NCI-H510A treated with DMSO at 0.1 percent for 48 hours (cell line): ENCODE measurements at places on chromosomes 16 and 17.

DNA sequence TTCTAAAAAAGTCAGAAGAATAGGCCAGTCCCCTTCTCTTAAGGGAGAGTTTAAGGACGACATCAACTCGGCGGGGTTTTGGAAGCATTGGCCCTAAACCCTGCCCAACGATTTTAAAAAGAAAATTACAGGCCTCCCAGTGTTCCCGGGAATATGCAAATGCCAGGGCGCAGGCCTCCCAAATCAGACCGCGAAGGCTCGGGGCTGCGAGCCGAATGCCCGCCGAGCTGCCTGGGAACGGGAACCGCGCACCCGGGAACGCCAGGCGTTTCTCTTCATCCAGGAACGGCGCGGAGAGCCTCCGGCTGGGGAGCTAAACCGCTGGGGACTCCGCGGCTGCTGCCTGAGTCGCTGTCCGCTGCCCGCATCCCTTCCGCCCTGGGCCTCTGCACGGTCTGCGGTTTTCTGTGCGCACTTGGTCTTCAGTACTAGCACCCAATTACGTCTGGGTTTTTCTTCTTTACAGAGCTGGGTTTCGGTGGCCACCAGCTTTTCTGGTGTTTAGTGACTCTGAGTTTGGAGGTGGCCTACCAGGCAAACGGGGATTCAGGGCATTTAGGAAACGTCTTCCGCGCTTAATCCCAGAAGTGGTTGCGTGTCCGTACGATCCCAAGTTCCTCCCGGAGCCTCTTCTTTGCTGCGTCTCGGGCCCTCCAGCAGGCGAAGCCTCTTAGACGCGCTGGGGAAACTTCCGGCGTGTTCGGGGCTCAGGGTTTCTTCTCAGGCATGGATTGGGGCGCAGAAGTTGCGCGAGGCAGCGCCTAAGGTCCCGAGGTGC, 5.7 kb downstream of the IRX5 start:
- DNase-seq, result no peak

DNA sequence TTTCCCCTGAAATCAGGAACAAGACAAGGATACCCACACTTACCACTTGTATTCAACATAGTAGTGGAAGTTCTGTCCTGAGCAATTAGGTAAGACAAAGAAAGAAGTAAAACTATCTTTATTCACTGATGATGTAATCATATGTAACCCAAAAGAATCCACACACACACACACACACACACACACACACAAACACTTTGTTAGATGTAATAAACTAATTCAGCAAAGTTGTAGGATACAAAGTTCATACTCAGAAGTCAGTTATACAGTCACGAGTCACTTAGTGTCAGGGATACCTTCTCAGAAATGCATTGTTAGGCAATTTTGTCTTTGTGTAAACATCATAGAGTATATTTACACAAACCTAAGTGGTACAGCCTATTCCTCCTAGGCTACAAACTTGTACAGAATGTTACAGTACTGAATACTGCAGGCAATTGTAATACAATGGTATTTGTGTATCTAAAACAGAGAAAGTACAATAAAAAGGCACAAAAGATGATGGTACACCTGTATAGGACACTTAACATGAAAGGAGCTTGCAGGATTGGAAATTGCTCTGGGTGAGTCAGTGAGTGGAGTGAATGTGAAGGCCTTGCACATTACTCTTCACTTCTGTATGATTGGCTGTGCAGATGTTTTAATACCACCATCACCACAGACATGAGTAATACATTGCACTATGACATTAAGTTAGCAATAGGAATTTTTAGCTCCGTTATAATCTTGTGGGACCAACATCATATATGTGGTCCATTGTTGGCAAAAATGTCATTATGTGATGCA, 370.1 kb downstream of the ZFHX3 start:
- no peak for DNase-seq

DNA sequence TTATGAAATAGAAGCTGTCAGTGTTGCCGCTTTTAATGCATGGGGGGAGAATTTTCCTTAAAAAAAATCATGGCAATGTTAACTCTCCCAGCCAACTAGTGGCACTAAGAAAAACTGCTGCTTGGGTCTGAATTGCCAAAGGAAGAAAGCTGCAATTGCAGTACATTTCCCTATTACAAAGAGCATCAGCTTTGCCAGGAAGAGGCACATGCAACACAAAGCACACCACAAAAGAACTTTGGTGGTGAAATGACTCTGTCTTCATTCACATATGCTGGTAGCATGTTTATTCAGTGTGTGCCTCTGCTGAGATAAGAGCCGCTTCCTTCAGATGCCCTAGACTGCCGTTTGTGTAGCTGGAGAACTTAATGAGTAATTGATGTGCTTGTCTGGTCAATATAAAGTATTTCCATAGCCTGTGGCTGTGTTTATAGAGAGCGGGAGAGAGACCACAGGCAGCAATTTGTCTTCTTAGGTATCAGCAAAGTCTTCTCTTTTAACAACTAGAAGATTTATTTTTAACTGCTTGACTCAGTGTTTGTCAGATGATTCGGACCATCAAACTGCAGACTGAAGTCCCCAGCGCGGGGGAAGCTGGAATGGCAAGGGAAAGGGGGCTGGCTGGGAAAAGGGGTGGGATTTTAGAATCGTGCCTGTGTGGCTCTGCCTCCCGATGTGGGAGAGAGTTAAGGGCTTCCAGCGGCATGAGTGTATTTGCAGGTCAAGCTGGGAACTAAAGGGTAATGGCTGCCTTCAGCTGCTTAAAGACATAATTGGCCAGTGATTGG, 115.1 kb downstream of the MRTFB start:
- peak; percentile 78 for DNase-seq

DNA sequence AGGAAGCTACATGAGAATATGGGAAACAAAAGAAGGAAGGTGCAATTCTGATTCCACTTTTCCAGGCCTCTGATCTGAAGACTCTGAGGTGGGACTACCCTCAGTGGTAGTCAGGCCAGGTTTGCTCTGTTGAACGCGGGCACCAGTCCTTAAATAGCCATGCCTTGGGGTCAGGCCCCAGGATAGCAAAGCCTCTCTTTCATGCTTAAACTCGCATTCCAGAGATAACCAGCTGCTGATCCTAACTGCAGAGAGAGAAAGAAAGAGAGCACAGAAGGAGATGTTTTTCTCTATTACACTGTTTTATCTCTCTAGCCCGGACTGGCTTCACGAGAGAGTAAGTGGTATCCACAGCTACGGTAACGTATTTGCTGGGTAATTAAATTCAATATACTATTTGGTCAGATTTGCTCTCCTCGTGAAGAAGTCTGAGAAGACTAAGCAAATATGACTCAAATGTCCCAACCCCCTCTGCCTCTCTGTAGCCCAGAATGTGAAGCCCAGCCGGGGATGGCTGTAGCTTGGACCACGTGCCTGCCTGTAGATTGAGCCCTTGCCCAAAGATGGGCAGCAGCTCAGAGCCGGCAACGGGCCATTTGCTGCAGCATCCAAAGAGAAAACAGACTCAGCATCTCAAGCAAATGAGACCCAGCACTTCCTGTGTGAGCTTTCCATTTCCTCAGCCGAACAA, 122.2 kb downstream of the SMG6 start:
- DNase-seq, result peak; percentile 13

DNA sequence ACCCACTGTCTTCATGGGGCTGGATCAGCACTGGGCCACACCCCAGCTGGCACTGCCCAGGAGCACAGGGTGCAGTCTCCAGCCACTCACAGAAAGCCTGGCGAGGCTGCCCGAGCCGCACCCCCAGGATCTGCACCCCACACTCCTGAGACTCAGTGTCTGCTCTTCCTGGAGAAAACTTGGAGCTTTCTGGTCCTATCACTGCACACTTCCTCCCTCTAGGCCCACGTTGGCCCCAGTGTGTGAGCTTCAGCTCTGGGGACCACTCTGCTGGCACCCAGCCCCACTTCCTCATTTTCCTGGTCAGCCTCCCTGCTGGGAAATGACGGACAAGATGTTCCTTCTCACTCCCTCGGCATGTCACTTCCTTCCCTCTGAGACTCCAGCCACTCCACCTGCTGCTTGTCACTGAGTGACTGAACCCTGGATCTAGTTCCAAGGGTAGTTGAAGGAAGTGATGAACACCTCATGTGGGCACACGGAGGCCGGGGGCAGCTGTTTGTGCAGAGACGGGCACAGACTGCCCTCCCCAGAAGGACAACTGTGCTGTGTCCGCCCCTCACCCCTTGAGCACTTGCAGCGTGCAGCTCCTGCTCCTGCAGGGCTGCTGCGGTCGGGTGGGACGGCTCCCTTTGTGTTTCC, 29.0 kb downstream of the ZC3H18 start:
- no peak for DNase-seq

GRCh38 chr17:48769009-48769675, 40.6 kb upstream of the HOXB13 start:
- no peak for DNase-seq

GRCh38 chr17:80895366-80895765, 96.3 kb upstream of the CHMP6 start:
- no peak for DNase-seq

- DNase-seq, result no peak
These were observed 15.6 kb downstream of the PLK1 start for GRCh38 chr16:23694265-23694643.

DNA sequence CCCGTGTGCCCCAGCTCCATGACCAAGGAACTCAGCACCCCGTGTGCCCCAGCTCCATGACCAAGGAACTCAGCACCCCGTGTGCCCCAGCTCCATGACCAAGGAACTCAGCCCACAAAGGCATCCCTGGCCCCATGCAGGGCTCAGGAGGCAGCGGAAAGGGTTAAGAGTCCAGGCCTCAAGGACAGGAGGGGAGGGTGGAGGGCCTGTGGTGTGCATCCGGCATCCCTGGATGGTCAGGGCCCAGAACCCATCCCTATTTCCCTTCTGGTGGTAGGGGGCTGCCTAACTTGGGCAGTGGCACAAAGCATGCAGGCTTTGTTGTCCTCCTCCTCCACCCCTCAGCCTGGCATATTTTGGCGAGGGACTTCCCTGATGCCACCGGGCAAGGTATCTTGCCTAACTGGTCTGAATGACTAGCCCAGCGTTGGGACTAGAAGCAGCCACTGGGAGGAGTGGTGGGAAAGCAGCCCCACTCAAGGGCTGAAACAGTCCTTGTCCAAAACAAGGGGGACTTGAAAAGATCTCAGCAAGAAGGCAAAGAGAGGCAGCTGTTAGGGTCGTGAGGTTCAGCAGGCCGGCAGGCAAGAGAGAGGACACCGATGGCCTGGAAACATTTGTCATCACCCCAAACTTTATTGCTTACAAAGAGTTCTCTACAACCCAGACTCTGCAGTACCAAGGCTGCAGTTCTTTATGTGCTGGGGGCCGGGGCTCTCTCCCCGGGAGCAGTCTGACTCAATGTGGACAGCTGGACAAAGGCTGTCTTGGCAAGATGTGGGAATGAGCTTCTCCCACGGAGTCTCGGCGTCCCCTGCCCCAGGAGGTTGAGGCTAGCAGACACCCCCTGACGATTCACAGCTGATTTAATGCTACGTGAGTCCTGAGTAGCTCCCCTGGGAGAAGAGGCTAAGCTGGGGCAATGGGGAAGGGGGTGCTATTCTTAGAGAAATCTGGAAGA, 902 bp upstream of the SPATA32 start:
- no peak for DNase-seq

- peak; percentile 88 for DNase-seq
These were observed 10.3 kb upstream of the RPL38 start for GRCh38 chr17:74192950-74193781.

GRCh38 chr17:1718362-1719165, 5.9 kb upstream of the WDR81 start:
- DNase-seq, result no peak

DNA sequence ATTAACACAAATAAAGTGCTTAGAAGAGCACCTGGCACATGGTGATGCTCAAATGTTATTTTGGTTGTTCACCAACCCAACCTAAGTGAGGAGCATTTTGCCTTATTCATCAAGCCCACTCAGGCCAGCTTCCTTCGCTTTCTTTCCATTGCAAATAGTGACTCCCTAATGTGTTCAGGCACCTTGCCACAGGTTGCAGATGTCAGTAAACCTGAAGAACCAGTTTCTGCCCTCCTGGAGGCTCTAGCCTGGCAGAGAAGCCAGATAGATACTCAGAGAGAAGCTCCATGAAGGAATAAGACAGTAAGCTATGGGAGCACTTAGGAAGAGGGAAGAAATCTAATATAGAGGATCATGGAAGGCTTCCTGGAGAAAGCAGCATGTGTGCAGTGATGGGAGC, 23.9 kb downstream of the GPR139 start:
- peak; percentile 94 for DNase-seq

DNA sequence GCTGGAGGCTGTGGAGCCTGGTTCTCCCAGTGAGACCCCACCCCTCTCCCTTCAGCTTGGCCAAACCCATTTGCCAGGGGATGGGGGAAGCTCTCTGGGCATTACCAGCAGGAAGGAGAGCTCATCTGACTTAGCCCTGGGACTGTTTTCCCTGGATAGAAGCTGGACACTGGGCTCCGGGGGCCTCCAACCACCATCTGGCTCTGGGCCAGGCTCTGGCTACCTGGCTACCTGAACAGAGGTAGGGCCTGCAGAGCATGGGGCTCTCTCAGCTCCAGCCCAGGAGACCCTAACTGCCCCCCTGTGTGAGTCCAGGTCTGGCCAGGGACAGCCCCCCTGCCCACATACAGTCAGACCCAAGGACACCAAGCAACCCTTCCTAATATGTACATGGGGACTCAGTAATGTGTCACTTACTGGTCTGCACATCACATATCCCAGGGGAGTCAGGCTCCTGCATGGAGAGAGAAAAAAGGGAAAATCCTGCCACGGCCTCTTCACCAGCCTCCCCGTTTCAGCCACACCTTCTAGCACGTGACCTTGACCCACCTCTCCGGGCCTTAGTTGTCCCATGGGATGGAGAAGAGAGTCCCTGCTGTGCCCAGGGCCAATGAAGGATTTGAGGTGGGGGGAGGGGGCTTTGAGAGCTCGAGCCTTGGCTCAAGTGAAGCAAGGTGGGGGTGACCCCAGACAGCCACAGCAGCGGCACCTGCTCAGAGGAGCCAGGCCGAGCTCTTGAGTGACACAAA, 13.8 kb downstream of the CNGB1 start:
- no peak for DNase-seq

GRCh38 chr16:84460406-84461028, 43.9 kb downstream of the MEAK7 start:
- no peak for DNase-seq

- DNase-seq, result no peak
These were observed at the start of gene SLC6A4 for GRCh38 chr17:30235386-30236296. Gene SLC6A4 (minus strand): TSS chr17:30235697. CDS start chr17:30221958, 13,739 bp downstream.

GRCh38 chr17:68379692-68380677, 77.3 kb downstream of the WIPI1 start:
- DNase-seq, result no peak

GRCh38 chr17:33225509-33225908, 67.6 kb downstream of the ASIC2 start:
- DNase-seq, result no peak

- no peak for DNase-seq
These were observed 21.5 kb upstream of the EEF2K start for GRCh38 chr16:22184615-22184968.

DNA sequence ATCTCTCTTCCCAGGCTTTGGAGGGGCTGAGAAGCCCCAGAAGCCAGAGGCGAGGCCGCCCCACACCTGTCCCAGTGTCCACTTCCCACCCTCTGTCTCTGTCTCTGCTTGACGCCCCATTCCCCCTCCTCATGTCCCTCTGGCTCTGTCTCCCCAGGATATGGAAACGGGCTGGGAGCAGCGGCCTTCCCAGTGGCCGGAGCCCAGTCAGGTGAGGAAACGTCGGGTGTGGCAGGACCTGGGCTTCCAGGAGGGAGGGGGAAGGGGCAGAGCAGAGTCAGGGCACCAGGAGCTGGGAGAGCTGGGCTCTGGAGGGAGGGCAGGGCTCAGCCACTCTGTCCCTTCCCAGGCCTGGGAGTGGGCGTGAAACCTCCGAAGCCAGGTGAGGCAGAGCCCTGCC, 10.6 kb upstream of the PKMYT1 start:
- DNase-seq, result no peak
